ENCODE measurements at places on chromosomes 3 and 15.

- no peak for DNase-seq
Observed at GRCh38 chr15:89439764-89440163, 56.6 kb downstream of the RHCG start.

DNA sequence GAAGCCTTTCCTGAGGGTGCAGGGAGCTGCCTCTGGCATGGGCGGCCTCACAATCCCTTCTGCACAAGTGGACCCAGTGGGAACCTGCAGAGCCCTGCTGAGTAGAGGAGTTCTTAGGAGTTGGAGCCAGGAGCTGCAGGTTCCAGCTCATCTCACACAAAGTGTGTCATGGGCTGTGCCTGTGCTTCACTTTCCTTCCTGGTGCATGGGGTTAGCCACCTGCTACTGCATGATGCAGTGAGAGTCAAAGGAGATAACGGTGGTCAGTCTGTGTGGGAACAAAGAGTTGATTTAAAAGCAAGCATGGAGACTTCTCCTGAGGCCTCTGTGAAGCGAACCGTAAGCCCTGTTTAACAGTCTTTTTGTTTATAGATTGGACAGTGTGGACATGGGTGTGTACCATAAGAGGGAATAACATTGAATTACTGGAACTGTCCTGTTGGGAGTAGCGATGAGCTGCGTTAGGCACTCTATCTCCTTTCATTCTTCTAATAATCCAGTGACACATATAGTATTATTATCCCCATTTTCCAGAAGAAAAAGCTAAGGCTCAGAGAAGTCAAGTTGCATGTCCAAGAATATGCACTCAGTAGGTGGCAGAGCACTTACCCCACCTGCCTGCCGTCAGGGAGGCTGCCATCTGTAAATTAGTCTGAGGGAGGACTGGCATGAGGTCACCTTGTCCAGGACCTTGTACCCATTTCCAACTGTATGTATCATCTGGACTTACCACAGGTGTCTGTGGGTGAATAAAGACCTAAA lies 68.7 kb upstream of the PRR23C start:
- no peak for DNase-seq

- DNase-seq: no peak
Observed at GRCh38 chr3:124702950-124703349, 27.3 kb upstream of the UMPS start.

- no peak for DNase-seq
Observed at GRCh38 chr15:58842713-58843396, 71.8 kb downstream of the MINDY2 start.

DNA sequence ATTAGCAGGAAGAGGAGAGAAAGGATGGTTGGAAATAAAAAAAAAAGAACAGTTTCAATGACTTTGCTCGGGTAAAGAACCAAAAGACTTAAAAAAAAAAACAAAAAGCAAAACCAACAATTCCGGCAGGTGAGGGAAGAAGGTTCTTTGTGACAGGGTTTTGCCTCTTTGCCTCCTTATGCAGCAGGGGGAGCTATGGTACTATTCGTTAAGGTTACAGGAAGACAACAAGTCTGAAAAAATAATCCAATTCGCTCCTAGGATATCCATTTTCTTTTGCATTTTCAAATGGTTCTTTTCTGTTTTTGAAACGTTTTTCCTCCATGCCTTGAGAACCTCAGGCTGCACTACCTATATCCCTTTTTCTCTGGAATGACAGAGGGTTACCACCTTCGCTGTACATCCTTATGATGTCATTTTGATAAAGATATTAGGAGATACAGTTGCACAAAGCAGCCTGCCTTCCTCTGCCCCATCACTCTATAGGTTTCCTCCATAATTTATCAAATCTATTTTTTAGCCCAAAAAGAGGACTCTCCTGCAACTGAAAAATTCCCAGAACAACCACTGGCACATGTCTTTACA lies 55.0 kb downstream of the CFAP20DC start:
- DNase-seq: peak; percentile 2

GRCh38 chr3:45753095-45753494 lies 43.2 kb downstream of the SLC6A20 start:
- no peak for DNase-seq

DNA sequence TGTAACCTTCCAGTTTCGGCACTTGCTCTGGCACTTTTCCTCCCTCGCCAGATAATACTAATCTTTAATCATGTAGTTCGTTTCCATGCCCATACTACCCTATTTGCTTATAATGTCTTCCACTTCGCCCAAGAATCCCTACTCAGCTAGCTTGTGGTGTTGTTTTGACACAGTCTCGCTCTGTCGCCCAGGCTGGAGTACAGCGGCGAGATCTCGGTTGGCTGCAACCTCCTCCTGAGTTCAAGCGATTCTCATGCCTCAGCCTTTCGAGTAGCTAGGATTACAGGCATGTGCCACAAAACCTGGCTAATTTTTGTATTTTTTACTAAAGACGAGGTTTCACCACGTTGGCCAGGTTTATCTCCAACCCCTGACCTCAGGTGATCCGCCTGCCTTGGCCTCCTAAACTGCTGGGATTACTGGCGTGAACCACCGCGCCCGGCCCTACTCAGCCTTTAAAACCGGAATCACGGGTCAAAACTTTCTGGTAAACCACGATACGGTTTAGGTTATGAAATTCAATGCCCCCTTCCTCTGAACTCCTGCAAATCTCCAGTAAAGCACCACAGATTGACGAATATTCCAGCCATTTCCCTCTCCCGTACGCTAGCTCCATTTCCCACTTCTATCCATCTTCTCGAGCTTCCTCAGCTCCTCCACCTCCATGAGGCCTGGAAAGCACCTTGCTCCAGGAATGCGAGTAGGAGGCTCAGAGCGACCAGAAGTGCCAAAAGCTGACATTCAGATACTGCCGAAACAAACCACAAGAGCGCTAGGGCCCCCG lies 878 bp upstream of the RAD51 start:
- DNase-seq: no peak

GRCh38 chr3:111853068-111853467 lies 6.0 kb upstream of the PHLDB2 start:
- DNase-seq: no peak

GRCh38 chr3:124850633-124851032 lies 36.5 kb downstream of the ITGB5 start:
- DNase-seq: no peak

GRCh38 chr15:68582236-68582635 lies 3.4 kb downstream of the CORO2B start:
- no peak for DNase-seq

DNA sequence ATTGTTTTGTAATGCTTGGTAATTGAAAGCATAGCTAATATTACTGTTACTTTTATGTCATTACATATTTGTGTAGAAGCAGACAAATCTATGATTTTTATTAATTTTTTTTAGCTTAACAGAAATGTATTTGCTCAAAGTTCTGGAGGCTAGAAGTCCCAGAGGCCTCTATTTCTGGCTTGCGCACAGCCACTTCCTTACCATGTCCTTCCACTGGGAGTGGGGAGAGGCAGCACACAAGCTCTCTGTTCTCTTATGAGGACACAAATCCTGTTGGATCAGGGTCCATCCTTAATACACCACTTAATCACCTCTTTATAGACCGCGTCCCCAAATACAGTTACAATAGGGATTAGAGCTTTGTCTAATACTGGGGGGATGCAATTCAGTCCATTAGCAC lies 1061.4 kb downstream of the OTOL1 start:
- DNase-seq: no peak

GRCh38 chr3:171000281-171000680 lies 26.2 kb downstream of the SLC2A2 start:
- no peak for DNase-seq

DNA sequence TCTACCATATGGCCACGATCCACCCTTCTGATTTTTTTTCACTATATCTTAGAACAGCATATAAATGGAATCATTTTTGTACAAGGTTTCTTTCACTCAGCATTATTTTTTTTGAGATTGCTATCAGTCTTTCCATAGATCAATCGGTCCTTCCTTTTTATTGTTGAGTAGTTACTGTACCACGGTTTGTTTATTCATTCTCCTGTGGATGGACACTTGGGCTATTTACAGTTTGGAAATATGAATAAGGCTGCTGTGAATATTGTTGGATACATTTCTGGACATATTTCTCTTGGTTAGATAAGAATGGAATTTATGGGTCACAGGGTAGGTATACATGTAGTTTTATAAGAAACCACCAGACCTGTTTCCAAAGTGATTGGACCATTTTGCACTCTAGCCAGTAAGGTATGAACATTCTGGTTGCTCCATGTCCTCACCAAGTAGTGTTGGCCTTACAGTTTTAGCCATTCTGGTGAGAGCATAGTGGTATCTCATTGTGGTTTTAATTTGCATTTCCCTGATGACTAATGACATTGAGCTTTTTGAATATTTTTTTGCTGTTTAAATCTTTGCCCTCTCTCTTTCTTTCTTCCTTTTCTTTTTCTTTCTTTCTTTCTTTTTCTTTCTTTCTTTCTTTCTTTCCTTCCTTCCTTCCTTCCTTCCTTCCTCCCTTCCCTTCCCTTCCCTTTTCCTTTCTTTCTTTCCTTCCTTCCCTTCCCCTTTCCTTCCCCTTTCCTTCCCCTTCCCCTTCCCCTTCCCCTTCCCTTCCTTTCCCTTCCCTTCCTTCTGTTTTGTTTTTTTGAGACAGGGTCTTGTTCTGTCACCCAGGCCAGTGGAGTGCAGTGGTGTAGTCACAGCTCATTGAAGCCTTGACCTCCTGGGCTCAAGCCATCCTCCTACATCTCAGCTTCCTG lies 49.2 kb downstream of the LRRK1 start:
- no peak for DNase-seq

DNA sequence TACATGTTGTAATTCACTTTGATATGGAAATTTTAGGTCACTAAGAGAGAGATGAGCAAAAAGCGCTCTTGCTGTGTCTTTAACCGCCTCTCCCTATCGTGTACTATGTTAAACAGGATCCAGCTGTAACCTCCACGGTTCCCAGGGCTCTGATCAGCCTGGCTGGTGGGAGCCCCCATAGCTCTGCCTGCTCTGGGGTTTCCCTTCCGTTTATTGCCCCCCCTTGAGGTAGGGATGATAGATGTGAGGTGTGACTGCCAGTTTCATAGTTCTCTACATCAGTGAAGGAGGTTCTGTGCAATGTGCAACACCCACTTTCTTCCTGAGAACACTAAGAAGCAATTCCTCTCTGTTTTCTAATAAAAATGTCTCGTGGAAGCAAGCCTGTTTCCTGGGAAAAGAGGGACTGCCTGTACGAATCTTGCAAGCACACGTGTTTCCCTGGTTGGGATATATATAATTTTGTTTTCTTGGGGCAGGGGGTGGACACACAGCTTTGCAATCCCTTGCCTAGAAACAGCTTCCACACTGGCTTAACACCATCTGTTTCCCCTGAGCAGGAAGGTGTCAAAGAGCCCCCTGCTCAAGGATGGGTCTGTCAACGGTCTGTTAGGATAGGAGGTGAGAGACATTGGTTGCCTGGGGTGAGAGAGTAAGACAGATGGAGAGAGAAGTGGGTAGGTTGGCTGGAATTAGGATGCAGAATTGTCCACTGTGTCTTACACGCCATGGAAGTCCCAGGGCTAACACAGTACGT lies 23.8 kb downstream of the CORO2B start:
- no peak for DNase-seq

DNA sequence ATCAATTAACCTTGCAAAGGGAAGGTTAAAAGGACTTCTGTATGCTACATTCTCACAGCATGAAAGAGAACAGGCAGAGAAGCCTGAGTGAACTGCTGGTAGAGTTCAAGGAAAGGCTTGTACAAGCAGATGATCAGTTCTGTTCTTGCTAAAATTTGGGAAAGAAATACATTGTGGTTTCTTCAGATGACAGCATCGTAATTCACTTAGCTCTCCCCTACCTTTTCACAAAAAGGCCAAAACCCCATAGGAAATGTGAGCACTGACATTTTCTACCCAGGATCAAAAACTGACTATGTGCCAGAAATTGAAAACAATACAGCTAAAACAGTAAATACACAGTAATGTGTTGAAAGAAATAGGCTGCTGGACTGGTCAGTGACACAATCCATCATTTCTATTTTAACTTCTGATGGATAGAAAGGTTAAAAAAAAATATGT lies 216.4 kb downstream of the DPH6 start:
- DNase-seq: no peak

Measured in activated CD4-positive, alpha-beta T cell treated with anti-CD3 and anti-CD28 coated beads, Interleukin-2, amount 50 U/mL, for 1 hour (primary cell).